RWPE2 (cell line): ENCODE measurements at places on chromosomes 2 and 18.

DNA sequence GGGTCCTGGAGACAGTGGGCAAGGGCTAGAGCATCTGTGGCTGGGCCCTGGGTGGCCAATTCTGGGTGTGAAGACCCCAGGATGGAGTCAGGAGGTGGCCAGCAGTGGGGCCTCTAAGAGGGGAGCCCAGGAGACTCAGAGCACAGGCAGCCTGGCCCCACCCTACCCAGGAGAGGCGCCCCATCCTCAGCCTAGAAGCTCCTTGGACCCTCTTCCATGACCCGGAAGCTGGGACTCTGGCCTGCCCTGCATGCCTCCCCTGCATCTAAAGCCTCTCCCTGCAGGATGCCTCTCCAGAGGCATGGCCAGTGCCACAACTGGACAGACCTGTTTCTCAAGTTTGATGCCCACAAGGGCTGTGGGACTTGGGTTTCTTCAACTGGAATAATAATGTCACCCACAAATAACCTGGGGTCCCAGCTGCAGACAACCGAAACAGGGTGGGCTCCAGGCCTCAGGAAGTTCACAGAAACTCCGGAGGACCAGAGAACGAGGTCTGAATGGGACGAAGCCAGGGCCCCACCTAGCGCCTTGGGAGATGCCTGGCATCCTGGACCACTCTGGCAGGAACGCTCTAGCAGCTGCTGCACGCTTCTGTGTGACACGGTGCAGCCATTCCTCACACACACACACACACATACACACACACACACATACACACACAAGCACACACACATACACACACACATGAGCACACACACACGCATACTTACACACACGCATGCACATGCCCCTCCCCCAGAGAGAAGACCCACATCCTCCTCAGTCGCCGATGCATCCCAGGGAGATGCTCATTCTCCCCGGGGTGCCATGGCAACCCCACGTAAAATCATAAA lies 16.4 kb downstream of the KCNIP3 start:
- DNase-seq = no peak

- DNase-seq = no peak
Observed at GRCh38 chr18:48922801-48923730, 27.7 kb downstream of the SMAD7 start.

DNA sequence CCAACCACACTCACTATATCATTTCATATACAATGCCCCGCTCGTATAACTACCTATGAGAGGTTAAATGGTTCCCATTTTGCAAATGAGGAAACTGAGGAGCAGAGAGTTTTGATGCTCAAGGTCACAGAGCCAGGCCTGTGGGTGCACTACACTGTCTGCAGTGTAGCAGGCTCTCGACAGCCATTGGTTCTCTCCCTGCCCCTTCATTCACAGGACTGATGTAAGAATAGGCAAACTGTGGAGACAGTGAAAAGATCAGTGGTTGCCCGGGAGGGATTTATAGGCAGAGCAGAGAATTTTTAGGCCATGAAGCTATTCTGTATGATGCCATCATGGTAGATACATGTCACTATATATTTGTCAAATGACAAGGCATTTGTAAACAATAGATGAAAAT lies 39.0 kb upstream of the LBH start:
- DNase-seq = no peak

DNA sequence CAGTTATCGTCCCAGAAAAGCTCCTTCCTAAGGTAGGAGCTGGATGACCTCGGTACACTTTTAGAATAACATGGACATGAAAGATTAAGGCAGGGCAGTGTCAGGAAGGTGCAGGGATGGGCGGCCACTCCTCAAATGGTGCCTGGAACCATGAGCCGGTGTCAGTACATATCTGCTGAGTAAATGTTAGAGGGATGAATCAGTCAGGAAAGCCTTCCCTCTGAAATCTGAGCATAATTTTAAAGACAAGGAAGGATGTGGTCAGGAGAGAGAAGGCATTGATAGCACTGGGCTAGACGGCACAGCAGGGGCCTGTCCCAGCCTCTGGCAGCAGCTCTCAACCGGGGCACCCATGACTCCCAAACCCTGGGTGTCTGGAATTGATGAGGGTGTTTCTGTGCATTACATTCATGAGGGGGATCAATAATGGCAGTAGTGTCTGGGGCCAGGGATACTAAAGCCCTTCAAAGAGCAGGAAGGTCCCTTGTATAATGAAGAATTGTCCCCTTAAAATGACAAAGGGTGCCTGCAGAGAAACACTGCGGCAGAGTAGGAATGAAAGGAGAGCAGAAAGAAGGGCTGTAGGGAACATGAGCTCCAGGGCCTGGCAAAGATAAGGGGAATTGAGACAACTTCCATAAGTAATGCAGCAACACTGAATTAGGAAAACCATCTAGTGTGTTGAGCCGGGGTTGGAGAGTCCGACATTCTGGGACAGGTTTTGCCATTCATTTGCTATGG lies 162.3 kb upstream of the REV1 start:
- no peak for DNase-seq

- DNase-seq = no peak
Observed at GRCh38 chr2:224749136-224749535, 33.0 kb upstream of the CCDC195 start.

DNA sequence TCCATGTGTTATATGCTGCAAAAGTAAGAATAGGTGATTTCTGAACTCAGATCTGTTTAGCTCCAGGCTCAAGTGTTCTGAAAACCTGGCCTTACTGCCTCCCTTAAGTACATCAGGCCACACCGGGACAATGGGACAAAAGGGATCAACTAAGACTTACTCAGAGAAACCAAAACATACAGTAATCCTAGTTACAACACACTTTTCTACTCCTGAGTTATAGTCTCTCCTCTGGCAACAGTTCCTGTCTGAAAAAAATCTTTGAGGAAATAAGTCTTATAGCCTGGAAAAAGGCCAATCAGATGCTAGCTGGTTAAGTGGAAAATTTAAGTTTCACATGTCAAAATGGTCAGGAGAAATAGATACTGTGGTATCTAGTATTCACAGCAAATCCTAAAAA lies 5.6 kb downstream of the METTL5 start:
- no peak for DNase-seq
